Fibroblast of skin of scalp (primary cell): ENCODE measurements at places on chromosomes 6 and 20.

DNA sequence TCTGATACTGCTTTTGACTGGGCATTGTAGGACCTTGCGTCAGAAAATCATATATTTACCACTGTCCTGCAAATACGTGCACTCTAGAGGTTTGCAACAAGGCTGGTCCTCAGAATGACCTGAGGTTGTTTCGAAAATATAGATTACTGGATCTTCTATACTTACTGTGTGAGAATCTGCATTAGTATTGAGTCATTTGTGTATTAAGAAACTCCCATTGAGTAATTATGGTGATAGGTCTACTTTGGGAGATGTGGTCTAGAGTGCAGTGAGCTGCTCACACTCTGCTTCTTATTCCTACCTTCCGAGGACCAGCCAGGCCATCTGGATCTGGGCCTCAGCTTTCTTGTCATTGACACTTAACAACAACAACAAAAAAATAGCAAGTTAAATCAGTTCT is 9.6 kb downstream of the KLHL32 start:
- DNase-seq, result no peak

GRCh38 chr6:43465948-43466347 is 10.6 kb upstream of the DLK2 start:
- DNase-seq, result no peak

- DNase-seq, result no peak
These were observed 11.6 kb upstream of the HSP90AB1 start for GRCh38 chr6:44235269-44235668.

GRCh38 chr6:110976575-110976974 is 5.3 kb upstream of the RPF2 start:
- DNase-seq, result no peak

GRCh38 chr6:2790588-2791449 is 25.6 kb downstream of the WRNIP1 start:
- peak; percentile 83 for DNase-seq

DNA sequence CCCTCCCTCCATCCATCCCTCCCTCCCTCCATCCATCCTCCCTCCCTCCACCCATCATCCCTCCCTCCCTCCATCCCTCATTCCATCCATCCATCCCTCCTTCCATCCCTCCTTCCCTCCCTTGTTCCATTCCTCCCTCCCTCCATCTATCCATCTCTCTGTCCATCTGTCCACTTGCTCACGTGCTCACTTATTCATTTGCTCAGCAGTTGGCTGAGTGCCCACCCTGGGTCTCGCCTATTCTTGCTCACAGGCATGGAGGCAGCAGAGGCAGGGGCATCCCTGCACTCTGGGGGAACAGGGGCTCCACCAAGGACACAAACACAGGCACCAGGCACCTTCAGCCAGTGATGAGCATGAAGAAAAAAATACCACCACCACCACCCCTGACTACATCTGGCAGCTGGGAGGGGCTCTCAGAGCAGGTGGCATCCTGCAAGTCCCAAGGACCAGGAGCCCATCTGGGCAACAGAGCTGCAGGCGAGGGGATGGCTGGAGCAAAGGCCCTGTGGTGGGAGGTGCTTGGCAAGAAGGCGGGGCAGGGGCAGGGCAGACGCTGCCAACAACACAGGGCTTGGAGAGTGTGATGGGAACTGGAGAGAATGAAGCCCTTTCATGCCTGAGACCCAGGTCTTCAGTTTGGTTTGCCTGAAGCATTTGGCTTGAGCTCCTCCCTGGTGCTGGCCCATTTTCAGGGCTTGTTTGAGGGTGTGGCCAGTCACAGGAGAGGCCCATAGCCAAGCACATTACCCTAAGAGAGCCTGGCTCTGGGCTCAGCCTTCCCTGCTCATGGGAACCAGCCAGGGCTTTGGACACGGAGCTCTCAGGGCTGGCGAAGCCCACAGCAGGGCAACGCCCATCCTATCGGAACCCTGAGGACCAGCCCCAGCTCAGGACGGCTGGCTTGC is 40.2 kb upstream of the MRGBP start:
- DNase-seq, result no peak

DNA sequence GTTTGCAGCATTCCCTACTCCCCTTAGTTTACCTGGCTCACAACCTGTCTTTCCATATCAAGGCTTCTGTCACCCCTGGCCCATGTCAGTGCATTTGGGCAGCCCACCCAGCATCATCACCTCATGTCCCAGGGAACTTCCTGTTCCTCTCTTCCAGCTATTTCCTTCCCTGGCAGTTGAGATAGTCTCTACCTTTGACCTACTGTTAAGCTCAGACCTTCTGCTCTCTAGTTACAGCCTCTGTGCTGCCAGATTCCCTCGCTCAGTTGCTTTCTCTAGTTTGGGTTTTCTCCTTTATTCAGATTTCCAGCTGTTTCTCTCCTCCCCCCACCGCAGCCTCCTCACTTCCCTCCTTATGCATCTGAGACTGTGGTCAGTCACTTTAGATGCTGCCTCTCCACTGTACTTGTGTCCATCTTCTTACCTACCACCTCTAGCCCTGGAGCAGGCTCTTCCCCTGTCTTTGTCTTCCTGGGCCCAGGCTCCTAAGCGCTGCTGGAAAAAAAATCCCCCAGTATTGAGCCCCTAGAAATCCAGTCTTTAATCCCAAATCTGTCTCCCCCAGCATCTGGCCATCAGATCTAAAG is 16.3 kb downstream of the PTPN1 start:
- DNase-seq, result no peak

GRCh38 chr20:24862606-24863005 is 86.5 kb upstream of the CST7 start:
- DNase-seq, result no peak

GRCh38 chr6:87738744-87739143 is 36.7 kb upstream of the AKIRIN2 start:
- DNase-seq, result no peak

GRCh38 chr6:99617131-99617530 is 10.5 kb downstream of the PRDM13 start:
- no peak for DNase-seq

DNA sequence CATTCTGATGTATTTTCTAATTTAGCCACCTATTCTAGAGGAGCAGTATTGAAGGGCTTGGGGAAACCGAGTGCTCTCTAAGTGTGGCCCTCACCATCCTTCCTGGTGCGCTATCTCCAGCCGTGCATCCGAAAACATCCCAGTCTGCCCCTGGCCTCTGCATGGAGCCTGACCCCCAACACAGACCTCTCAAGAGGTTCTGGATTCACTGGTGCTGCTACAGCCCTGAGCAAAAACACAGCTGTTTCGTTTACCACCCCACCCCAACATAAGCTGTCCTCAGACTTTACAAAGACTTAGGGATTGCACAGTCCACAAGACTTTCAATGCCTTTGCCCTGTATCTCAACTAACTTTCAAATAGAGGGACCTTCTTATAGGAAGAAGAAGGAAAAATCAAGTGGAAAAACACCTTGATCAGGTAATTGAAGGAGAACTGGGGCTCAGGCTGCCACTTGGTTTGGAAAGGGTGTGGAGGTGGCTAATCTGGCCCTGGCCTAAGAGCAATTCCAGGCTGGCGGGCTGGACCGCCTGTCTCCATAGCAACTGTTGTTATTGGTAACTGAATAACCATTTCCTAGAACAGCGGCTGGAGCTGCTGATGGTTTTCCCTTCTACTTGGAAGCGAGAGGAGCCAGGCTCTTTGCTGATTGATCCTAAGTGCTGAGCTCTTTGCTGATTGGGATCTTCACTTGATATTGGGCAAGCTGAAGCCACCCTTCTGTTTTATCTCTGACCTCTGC is 90.2 kb upstream of the TOX2 start:
- peak; percentile 13 for DNase-seq

- no peak for DNase-seq
These were observed 17.2 kb upstream of the IL22RA2 start for GRCh38 chr6:137190583-137191094.

DNA sequence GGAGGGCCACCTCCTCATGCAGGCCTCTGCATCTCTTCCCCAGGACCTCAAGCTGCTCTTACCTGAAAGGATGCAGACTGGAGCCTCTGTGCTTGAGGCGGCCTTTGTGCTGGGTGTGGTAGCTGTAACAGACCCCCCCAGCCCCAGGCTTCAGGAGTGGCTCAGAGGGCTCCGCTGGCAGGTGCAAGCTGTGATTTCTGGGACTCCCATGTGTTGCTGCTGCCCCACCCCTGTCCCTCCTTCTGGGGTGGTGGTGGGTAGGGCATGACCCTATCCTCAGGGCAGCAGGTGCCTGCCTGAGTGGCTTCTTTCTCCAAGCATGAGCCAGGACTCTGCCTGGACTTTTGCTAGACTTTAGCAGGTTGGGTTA is 121.2 kb downstream of the SULF2 start:
- DNase-seq, result no peak

DNA sequence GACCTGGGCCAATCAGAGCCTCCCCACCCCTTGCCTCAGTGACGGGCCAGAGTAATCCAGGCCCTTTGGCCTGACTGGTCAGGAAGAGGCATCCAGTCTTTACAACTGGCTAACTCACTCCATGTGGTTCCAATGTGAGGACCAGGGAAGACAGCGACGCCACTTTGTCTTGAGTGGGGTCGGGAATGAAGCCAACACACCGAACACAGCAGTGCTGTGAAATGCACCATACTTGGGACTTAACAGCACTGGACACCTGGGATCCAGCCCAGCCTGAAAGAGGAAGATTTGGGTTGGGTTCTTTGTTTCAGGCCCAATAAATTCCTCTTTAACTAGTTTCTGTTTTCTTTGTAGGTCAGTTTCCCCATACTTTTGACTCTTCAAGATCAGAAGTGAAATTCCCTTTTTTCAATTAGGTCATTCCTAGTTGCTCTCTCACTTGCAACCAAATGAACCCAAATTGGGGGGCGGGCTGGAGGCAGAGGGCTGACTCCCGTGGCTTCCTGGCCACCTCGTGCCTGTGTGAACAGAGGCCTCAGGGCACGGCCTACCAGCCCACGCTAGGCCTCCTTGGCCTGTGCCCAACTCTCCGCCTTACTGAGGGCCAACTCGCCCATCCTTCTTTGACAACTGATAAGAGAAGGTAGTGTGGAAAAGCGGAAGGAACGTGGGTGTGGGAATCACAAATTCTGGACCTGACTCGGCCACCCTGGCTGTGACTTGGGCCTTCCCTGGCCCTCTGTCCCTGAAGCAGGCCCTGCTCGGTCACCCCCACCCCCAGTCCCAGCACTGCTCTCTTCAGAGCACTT is 17.1 kb downstream of the SULF2 start:
- DNase-seq, result no peak

DNA sequence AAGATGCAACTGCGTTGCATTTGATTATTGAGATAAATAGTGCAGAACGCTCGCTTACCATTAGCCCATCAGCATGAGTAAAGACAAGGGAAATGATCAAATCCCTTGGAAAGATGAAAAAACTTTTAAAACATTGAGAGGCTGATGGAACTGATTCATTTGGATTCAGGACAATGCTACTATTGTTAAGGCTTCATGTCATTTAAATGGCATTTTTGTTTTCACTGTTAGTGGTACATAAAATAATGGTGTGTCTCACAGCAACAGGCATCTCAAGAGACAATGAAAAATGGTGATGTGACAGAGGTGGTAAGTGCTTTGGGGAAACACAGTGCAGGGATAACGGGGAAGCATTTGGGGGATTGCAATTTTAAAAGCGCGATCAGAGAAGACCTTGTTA is 159.7 kb upstream of the KCNG1 start:
- DNase-seq, result no peak

DNA sequence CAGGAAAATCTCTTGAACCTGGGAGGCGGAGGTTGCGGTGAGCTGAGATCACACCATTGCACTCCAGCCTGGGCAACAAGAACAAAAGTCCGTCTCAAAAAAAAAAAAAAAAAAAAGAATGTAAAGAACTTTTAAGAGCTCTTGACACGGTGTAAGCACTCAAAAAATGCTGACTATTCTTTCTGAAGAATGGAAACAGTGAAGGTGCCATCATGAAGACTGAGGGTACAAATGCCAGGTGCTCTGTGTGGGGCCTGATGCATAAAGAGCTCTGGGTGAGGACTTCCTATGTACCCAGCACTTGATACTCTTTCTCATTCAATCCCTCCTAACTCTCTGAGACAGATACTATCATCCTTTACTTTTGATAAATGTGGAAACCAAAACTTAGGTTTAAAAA is 45.0 kb upstream of the ENPP5 start:
- DNase-seq, result no peak

DNA sequence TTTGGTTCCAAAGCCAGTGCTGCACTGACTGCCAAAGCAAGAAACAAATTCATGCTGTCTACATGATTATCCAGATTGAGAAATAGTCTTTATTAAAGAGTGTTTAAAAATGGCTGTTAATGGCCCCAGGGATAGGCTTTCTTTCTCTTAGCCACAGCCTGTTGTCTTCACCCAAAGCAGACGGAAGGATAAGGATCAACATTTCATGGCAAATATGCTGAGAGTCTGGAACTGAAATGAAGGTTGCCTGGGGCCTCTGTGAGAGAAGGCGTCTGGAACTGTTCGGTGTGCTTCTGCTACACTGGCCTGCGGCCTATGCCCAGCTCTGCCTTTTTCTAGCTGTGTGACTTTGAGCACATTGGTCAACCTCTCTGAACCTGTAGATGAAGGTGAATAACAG is 373.0 kb upstream of the ZFP64 start:
- DNase-seq, result no peak

DNA sequence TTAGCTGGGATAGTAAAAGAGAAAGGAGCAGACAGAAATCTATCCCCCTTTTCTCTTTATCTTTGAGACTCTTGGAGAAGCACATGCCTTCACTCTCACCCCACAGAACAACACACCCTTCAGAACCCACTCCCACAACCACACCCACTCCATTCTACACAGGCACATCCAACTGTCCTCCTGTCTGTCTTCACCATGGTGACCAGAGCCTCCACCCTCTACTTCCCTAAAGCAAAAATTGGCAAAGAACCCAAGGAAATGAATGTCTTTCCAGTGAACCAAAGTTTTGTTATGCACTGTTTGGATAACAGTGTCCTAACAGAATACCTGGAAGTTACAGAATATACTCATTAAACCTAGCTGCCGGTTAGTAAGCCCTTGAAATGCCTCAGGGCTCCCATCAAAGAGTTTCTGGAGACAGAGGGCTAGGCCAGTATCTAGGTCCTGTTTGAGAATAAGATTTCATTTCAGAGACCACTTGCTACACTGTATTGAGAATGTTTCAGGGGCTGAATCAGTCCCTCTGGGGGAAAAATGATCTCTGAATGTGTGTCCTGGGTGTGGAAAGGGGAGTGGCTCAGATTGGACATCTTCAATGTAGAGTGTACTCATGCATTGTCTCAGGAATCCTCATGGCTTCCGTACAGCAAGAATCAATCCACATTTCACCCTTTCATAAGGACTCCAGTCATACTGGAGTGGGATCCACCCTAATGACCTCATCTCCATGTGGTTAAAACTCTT is 101.1 kb downstream of the LY86 start:
- DNase-seq, result peak; percentile 89

DNA sequence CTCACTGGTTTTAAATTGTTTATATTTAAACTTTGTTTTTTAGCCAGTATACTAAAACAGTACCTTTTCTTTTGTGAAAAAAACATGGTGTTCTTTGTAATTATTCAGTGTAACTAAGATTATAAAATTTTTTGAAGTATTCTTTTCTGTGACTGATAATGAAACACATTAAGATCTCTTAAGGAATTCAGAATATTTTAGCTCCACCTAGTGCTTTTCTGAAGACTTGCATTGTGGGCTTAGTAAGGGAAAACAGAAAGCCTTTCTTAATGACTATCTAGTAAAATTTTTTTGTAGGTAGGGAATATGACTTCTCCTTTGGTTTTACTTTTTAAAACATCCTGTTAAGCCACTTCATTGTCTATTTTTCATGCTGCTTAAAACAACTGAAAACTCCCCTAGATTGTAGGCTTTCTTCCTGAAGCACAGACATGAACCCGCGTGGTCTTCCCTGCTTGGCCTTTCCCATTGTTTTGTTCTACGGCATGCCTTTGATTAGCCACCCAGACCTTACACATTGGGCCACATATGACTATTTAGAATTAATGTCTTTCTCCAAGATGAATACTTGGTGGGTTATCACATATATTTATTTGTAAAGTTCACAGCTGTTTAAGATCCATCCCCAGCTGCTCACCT is 72.1 kb downstream of the AFDN start:
- peak; percentile 45 for DNase-seq
